Liver (tissue), 10 donors: ENCODE measurements at places on chromosomes 1 and 21.

DNA sequence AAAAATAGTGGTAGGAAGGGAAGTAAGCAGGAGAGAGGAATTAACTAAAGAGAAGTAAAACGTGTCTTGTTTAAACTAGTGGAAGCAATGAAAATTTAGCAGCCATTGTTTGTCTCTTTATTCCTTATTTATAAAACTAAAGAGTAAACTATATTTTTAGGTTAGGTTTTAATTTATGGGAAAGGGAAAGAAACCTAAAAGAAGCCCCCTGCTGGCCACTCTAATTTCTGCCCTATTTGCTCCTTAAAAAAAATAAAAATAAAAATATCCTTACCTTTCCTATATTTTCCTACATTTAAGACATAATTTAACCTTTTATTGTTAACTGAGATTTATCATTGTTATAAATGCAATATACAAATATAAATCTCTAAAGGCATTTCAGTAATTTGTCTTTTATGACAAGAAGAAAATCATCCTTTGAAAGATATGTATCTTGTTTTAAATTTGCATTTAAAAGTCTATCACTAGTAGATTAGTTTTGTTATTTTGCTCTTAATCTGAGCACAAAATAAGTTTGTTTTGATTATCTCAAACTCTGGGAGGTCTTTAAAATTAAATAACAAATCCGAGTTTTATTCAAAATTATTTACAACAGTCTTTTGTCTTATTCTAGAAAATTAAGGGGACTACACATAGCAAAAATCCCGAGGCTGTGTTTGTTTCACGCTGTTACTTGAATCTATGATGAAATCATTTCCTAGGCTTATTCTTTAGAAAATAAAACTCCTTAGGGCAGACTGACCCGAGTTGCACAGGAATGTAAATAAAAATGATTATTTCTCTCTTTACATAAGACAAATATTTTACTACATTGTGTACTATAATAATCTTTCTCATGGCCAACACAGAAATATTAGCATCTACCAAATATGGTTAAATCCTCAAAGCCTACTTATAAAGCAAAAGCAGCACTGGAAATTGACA, 201.7 kb downstream of the NRIP1 start:
- DNase-seq = no peak

GRCh38 chr1:12082988-12083387, 19.9 kb downstream of the TNFRSF8 start:
- DNase-seq = no peak

DNA sequence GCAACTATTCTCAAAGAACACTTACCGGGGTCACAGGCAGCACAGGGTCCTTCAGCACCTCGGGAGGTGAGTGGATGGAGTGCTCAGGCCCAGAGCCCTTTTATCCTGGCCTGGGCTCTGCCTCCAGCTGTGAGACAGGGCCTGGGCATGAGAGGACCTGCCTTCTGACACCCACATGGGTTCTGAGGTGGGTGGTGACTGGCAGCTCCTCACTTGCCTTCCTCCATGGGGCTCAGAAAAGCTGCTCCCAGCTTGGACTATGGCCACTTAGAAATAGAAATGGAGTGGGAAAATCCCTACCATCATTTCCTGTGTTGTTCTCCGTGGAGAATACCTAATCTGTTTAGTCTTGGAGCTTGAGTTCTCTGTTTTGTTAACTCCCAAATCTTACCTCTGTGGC, at the start of gene LCE1C:
Gene LCE1C, minus strand, starts transcription at position 76 of the 400 bp plus-strand sequence. CDS start 1,173 bp downstream, outside the sequence.
- DNase-seq = no peak

DNA sequence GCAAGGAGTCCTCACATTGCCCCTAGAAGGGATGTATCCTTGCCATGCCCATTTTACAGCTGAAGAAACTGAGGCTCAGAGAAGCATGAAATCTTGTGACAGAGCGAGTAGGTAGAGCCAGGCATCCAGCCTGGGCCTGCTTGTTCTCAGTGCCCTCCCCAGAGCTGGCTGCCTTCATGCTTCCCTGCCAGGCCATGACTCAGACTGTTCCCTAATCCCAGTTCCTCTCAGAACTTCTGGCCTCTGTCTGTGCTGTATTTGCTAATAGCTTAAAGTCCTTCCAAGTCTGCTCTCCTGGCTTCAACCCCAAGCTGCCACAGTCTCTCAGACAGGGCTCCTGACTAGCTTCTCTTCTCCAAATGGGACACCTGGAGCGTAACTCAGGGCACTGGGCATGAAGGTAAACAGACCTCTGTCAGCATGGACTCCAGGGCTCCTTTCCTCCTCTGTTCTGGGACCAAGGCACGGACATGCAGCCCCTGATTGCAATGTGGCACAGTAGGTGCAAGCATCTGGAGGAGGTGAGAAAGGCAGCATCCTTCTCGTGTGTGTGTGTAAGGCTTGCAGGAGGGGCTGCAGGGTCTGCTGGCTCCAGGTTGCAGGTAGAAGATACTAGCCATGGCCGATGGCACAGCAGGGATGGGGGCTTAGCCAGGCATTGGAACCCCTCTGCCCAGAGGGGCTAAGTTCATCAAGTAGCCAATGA, 122.7 kb downstream of the HMGB4 start:
- DNase-seq = no peak

DNA sequence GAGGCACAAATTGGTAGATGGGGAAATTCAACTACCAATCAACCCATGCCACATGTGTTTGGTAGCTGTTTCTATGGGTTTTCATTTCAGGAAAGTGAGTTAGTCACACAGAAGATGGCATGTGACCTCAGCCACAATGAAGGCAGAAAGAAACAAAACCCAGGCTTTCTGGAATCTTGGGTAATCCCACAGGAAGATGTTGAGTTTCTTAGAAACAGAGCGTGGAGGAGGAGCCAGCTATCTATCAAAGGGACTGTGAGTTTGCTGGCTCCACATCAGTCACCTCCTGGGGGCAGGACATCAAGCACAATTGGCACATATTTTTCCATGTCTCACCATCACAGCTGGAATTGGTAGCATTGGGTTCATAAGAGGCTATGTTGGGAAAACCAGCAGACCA, 188.9 kb upstream of the PLXNA2 start:
- no peak for DNase-seq
